ENCODE measurements at places on chromosomes 6 and 20. TPM values are rescaled to one million over a fixed set of nuclear protein-coding genes. Genes with fewer than 3 reads are reported as not detected.

Gene SLC35D3
- total RNA-seq: 0.14 TPM

Gene ULBP1
- 0.75 TPM for total RNA-seq

Gene SPTLC3
- 0.13 TPM for total RNA-seq

Gene OOEP
- not detected for total RNA-seq

All from A549 treated with Mapracorat at 1 μM for 4 hours (cell line).